ENCODE measurements at places on chromosomes 2 and 18.

DNA sequence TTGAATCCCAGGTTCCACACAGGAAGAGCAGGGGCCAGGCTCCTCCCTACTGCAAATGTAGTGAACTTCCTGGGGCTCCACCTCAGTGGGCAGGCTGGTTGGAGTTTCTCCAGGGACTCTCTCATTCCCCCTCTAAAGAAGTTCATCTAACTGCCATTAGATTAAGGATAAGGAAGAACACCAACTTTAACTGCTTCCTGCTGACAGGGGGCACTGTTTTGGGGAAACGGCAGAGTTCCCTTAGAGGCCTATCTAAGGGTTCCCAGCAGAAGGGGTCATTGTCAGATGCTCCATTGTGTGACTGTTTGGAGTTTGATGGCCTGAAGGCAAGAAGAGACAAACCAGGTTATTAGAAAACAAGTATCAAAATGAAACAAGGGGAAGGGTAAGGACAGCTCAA, 2159.7 kb upstream of the PIK3C3 start:
- no peak for DNase-seq

- DNase-seq = peak; percentile 49
Observed at GRCh38 chr2:136116151-136116812, 1.7 kb downstream of the CXCR4 start.

DNA sequence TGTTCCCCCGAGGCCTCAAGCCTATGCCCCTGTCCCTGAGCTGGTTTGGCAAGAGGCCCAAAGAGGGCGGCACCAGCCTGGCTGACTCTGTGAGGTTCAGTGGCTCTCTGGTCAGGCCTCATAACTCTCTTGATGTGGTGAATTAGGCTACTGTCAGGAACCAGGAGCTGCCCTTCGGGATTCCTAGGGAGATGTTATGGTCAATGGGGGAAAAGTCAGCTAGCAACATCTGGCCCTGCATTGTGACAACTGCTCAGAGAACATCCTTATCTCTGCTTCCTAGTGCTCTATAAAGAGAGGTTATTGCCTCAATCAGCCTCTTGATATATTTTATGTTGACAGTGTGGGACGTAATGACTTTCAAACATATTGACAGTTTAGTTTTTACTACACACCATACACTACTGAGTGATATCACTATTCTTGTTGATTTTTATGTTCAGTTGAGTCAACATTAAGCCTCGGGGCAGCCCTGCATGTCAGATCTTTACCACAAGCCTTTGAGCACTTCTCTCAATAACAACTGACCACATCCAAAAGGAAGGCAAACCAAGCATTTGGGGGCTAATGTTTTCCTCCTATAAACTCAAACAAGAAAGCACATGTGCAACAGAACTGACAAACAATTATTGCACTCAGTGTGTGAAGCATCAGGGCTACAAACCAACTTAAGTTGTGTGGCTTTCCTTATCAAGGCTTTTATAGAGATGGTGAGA, 448.3 kb upstream of the SLC14A2 start:
- DNase-seq = no peak

- no peak for DNase-seq
Observed at GRCh38 chr2:2692599-2693389, 361.7 kb upstream of the MYT1L start.

Data from lung (tissue), 17 donors.